ENCODE measurements at places on chromosomes 7 and 10.

DNA sequence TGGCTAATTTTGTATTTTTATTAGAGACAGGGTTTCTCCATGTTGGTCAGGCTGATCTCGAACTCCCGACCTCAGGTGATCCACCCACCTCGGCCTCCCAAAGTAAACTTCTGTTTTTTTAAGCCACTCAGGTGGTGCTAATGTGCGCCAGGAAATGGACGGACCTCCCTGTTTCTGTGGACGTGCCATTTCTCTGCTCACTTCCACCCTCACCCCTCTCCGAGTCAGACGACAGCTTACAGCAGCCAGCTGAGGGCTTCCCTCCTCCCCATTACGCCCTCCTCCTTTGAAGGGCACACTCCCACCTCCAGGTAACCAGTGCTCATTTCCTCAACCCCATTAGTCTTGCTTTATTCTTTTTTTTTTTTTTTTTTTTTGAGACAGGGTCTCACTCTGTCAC lies 41.7 kb upstream of the EZH2 start:
- no peak for DNase-seq

GRCh38 chr7:88216276-88216675 lies 3.6 kb downstream of the SRI start:
- DNase-seq, result no peak

DNA sequence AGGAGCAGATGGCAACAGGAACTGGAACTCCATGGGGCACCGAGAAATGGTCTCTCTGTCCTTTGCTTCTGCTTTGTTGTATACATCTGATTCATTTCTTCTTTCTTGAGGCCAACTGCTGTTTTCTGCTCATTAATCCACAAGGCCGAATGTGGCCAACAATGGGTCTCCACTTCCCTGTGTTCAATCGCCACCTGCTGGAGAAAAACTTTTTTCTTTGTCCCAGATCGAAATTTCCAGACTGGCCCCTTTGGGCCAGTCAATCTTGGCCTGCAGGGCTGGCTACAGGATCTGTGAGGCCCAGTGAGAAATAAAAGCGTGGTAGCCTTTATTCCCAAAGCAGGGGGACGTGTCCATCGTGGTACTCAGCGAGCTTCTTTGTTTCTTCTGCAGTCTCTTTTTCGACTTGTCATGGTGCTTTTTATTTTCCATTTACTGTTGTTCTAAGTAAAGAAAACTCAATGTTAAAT lies 58.8 kb downstream of the PARP12 start:
- DNase-seq, result peak; percentile 34

GRCh38 chr7:55409482-55410225 lies 44.5 kb downstream of the LANCL2 start:
- DNase-seq, result no peak

- DNase-seq, result no peak
Observed at GRCh38 chr7:151351967-151352366, 10.4 kb downstream of the NUB1 start.

DNA sequence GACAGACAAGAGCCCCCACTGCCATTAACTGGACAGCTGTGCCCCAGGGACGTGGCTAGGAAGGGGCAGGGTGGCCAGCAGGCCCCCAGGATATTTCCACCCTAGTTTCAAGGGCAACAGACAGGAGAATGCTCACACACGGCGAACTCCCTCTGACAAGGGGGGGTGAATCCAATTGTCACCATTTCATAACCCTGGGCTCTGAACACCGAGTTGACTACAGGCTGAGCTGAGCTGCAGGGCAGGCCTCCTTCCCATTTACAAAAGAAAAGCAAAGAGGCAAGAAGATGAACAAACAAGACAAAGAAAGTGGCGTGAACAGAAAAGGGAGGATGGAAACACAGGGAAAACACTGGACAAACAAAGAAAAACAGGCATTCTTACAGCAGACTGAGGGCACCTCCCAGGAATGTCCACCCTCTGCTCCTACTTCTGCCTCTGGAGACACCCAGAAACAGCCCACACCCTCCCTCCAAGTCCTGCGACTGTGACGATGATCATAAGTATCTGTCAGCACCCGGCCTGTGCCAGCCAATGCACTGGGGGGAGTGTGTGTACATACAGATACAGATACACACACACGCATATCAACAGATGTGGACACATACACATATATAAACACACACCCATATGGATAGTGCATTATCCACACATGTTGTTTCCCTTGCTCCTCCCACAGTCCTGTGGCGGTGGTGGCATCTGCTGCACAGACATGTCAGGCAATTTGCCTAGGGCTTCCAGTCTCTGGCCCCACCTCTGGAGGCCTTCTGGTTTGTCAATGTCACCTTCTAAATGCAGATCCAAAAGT lies 66.2 kb downstream of the FAM53B start:
- DNase-seq, result no peak

GRCh38 chr7:158274404-158274811 lies 313.2 kb downstream of the PTPRN2 start:
- DNase-seq, result no peak

- DNase-seq, result no peak
Observed at GRCh38 chr10:58307676-58308075, 27.1 kb upstream of the UBE2D1 start.

GRCh38 chr7:28792858-28793257 lies 165.3 kb downstream of the TRIL start:
- no peak for DNase-seq

DNA sequence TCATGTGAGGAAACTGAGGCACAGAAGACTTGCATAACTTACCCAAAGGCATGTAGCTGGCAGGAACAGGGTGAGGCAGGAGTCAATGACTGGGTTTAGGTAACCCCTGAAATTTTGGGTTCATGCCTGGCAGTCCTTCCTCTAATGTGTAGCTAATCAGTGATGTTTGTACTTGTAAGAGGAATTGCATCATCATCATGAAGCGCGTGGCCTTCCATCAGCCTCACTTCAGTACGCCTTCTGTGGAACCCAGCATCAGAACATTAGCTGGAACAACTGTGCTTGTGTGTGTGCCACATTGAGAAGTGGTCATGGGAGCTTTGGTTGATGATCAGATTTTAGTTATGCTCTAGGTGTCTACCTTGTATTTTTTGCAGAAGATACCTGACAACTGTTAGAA lies 18.2 kb upstream of the STMP1 start:
- no peak for DNase-seq

DNA sequence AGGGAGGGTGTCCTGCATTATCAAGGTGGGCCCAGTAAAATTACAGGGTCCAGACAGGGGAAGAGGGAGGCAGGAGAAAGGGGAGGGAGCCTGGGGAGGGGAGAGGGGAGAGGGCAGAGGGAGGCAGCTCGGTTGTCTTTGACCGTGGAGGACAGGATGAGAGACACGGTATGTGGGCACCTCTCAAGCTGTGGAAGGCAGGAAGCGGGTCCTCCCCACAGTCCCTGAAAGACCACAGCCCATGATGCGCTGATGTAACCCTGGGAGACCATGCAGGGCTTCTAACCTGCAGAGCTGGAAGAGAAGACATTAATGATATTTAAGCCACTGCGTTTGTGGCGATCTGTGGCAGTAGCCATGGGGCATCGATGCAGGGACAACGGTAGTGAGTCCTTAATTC lies 27.2 kb upstream of the MNX1 start:
- DNase-seq, result no peak

DNA sequence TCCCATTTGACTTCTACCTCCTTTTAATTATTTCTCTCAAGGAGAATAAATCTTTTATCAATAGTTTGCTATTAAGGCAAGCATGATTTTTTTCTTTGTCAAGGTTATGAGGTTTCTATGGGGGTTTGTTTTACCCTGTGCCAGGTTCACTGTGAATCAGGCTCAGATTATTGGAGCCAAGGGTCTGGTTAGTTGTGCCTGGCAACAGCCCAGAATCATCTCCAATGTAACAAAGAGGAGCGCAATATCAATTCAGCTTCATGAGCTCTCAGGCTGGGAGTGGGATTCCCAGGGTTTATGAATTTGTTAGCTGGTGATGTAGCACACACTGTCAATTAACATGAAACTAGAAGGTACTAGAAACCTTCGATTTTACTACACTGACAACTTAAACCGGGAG lies 73.2 kb downstream of the AASS start:
- no peak for DNase-seq

DNA sequence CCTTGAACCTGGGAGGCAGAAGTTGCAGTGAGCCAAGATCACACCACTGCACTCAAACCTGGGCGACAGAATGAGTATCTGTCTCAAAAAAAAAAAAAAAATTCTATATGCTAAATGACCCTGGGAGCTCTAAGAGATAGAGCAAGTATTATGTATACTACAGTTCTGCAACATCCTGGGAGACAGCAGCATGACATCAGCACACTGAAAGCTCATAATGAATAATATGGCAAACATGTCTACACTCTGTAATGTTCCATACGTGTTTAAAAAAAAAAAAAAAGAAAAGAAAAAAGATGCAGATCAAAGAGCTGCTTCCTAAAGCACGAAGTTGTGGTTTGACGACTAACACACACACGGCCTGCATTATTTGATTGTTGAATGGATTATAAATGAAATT lies 72.5 kb downstream of the CUL2 start:
- DNase-seq, result no peak

- DNase-seq, result no peak
Observed at GRCh38 chr10:1476455-1476803, 260.9 kb downstream of the ADARB2 start.

DNA sequence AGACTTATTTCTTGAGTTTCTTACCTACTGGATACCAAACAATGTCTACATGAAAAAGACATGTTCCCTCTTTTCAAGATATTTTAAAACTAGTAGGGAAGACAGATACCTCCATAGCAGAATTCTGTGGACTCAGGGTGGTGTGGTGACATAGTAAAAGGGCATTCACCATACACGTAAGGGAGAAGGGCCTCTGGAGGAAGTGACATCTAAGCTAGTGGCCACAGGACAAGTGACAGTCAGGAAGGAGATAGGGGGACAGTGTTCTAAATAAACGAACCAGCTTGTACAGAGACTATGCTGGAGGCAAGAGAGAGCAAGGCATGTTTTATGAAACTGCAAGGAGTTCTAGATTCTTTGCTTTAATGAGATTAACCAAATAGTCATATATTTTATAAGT lies 321.7 kb upstream of the LRGUK start:
- DNase-seq, result no peak

DNA sequence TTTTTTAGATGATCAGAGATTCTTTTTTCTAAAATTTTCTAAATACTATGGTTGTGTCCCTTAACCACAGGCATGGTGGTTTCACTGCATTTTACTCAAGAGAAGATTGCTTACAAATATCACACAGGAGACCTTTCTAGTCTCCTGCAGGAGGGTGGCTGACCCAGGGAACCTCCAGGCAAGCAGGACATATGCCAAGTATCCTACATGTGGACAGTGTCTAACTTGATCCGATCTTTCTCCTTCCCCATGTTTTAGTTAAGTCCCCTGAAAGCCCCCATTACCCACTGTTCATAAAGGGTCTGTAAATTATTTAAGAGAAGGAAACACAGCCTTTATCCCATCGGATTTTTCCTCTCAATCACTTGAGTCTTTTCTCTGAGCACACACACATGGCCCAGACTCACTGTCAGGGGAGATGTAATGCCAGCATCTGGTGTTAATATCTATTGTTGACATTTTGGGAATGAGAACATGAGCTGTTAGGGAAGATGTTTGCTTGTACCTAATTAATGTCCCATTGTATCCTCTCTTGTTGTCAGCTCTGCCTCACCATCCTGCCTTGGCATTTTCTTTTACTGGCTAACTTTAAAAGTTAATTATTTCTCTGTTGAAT lies 755.2 kb downstream of the AUTS2 start:
- no peak for DNase-seq

- DNase-seq, result no peak
Observed at GRCh38 chr10:124722798-124723783, 21.1 kb downstream of the FAM53B start.

GRCh38 chr10:57142925-57143576 lies 782.0 kb upstream of the ZWINT start:
- no peak for DNase-seq

DNA sequence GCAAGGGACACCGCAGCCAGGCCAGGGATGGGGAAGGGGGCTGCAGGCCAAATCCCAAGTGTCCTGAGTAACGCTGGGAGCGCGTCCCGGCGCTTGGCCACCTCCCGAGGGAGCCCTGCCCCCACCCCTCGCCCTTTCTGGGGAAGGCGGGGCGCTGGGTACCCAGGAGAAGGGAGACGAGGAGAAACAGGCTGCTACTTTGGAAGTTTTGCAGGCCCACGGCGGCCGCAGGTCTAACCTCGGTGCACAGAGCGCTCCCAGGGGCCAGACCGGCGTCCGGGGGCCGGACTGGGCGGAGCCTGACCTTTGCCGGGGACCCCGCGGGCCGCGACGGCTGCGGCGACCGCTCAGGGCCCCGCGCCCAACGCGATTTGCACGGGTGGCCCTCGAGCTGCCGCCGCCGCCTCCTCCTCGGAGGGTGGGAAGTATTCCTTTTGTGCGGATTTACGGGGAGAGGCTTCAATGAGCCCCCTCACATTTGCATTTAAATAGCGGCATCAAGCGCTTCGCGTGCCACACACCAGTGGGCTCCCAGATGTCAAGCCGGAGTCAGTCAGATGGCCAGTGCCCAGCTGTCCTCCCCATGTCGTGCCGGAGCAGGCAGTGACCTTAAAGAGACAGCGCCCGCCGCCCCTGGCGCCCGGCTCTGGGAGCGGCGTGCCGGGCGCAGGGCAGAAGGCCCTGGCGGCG lies 3.0 kb upstream of the EBF3 start:
- no peak for DNase-seq

- DNase-seq, result no peak
Observed at GRCh38 chr10:77244286-77244685, 393.3 kb downstream of the KCNMA1 start.

DNA sequence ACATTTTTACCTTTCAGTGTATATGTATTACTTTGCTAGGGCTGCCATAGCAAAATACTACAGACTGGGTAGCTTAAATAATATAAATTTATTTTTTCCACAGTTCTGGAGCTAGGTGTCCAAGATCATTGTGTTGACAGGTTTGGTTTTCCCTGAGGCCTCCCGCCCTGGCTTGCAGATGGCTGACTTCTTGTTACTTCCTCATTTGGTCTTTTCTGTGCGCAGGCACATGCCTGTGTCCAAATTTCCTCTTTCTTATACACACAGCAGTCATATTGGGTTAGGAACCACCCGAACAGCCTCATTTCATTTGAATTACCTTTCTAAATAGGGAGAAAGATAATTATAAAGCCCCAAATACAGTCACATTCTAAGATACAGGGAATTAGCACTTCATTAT lies 521.6 kb upstream of the SORCS1 start:
- DNase-seq, result no peak

GRCh38 chr10:103193820-103194529 lies 903 bp upstream of the NT5C2 start:
- DNase-seq, result no peak

DNA sequence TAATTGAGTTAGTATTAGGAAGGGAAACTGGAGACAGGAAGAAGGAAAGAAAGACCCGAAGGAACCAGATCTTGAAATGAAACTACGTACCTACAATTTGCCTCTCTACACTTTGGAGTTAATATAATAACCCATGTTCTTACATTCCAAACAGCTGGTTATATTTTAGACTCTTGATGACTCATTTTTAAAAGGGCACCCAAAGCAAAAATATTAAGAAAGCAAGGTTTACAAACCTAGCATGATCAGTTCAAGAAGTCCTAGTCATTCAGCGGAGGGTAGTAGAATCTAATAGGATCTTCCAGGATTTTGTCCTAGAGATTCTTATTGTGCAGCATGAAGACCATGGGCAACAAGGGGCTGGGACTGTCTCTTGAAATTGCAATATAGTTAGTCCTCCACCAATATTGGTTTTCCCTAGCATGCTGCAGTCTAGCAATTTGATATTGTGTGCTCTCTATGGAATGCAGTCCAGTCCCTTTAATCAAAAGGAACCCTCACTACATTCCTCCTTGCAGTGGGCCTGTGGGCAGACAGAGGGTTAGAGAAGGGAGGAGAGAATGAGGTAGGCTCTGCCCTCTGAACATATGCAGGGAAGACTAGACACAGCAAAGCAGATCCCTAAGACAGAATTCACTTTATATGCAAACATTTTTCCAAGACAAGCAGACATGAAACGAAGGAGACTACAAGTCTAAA lies 230.3 kb downstream of the INHBA start:
- no peak for DNase-seq
